ENCODE measurements at places on chromosomes 12 and 14.

- DNase-seq = no peak
These were observed 24.6 kb downstream of the PTPRR start for GRCh38 chr12:70895956-70896355.

GRCh38 chr14:79820866-79821535 is 390.3 kb downstream of the DIO2 start:
- DNase-seq = no peak

GRCh38 chr12:97801471-97802059 is 339.0 kb downstream of the RMST start:
- DNase-seq = no peak

DNA sequence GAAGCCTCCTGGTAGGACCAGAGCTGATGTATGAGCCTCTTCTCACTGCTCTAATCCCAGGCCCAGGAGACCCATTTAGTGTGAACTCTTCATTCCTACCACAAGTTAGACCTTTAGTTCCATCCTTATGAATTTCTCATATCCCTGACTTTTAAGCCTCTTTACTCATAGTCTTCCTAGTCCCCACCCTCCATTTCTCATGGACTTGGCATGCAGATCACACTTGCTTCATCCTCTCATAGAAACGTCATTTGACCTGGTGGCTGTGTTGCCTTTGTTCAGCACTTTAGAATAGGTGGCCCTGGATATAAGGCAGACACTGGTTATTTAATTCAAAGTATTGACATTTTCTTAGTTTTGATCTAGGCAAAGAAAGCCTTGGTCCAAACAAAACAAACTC is 99.5 kb downstream of the SLC16A7 start:
- DNase-seq = no peak

- DNase-seq = no peak
These were observed 58.1 kb upstream of the NUDT4 start for GRCh38 chr12:93319523-93320050.

GRCh38 chr14:33347796-33348195 is 409.1 kb downstream of the NPAS3 start:
- DNase-seq = no peak

Measured in AG09319 (cell line).